ENCODE measurements at places on chromosomes 3 and 15. TPM values are rescaled to one million over a fixed set of nuclear protein-coding genes. Genes with fewer than 3 reads are reported as not detected.

Gene KNG1
- total RNA-seq = not detected

Gene DUOXA2
- not detected for total RNA-seq

Gene WDR82
- 177 TPM for total RNA-seq

Gene DNAH12
- not detected for total RNA-seq

Gene FGF7
- not detected for total RNA-seq

Gene BOC
- 0.29 TPM for total RNA-seq

Gene SCN11A
- total RNA-seq = 0.05 TPM

Gene FAM162A
- total RNA-seq = 111 TPM

Gene PLAAT1
- total RNA-seq = not detected

Gene DGKG
- total RNA-seq = 0.98 TPM

Gene SCAANT1
- total RNA-seq = not detected

Gene TMEM212
- total RNA-seq = not detected

Gene STXBP5L
- total RNA-seq = not detected

Gene IMPG2
- 0.05 TPM for total RNA-seq

Gene GUCA1C
- total RNA-seq = not detected

Gene ARRDC4
- 0.20 TPM for total RNA-seq

Gene THRB
- not detected for total RNA-seq

Gene ABI3BP
- total RNA-seq = not detected

Gene VWA5B2
- total RNA-seq = not detected

Gene INKA1
- 0.33 TPM for total RNA-seq

Gene ADAMTS17
- total RNA-seq = 1.0 TPM

Gene P2RY13
- not detected for total RNA-seq

Gene FETUB
- total RNA-seq = not detected

Gene NR1I2
- 0.88 TPM for total RNA-seq

Gene CLSTN2
- not detected for total RNA-seq

Gene ADAMTSL3
- total RNA-seq = not detected

Gene BRPF1
- 16.8 TPM for total RNA-seq

Gene THBS1
- total RNA-seq = 0.20 TPM

Gene HHLA2
- total RNA-seq = 0.26 TPM

Gene MYL3
- total RNA-seq = not detected

Gene IP6K1
- 20.3 TPM for total RNA-seq

Gene EFCC1
- total RNA-seq = 0.10 TPM

Gene RTP4
- 0.81 TPM for total RNA-seq

Gene CTXN2
- not detected for total RNA-seq

Gene ACSBG1
- not detected for total RNA-seq

Gene LYZL4
- not detected for total RNA-seq

Gene SPTSSB
- total RNA-seq = not detected

Gene CEMIP
- total RNA-seq = not detected

Gene SEMA3G
- total RNA-seq = not detected

Gene PPP2R3A
- total RNA-seq = 0.17 TPM

Gene ALDH1L1
- not detected for total RNA-seq

Gene SLC27A2
- total RNA-seq = 25.2 TPM

Gene LRRIQ4
- 0.12 TPM for total RNA-seq

Gene TRIM42
- total RNA-seq = not detected

Gene MUSTN1
- total RNA-seq = not detected

Gene SAMMSON
- total RNA-seq = not detected

Gene SLC30A4
- 1.0 TPM for total RNA-seq

Gene P2RY1
- total RNA-seq = 0.74 TPM

Gene KBTBD13
- not detected for total RNA-seq

Gene CPNE9
- not detected for total RNA-seq

Gene NR2E3
- total RNA-seq = not detected

Gene C2CD4B
- total RNA-seq = not detected

Gene PP2D1
- total RNA-seq = not detected

Gene THAP10
- not detected for total RNA-seq

Gene GRAMD2A
- total RNA-seq = not detected

Gene CYP8B1
- total RNA-seq = not detected

Gene PDE8A
- total RNA-seq = 29.2 TPM

Gene C3orf49
- not detected for total RNA-seq

Gene CHL1
- not detected for total RNA-seq
